Kasumi-1 (cell line): ENCODE measurements at places on chromosomes 5 and 9.

DNA sequence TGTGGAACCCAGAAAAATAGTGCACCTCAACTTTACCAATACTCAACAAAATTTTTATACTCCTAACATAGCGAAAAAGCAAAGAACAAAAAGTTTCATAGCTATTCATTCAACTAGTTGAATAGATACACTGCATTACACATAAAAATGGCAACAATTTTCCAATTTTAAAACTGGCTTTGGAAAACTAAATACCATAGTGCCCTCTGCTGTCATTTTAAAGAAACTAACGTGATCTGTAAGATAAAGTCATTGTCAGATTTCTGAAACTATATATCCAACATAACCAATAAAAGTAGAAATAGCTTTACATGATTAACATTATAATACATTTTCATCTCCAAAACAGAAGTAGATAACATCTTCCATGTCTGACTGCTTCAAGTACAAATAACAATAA, 31.6 kb downstream of the DTWD2 start:
- DNase-seq: peak; percentile 46

DNA sequence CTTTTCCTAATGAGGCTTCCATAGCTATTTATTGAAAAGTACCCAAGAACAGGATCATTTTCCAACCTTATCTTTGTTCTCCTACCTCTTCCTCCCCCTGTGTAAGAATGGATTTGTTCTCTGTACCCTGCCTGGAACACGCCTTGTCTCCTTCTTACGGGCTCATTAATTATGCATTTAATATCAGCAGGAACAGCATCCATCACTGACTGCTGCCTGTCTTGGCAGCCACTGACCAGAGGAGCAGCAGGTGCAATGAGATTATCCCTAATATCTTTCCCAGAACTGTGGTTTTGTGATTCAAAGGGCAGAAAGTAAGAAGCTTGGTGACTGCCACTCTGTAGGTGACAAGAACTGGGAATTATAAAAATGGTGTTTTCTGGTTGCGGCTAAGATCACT, 19.3 kb upstream of the INSYN2B start:
- DNase-seq: no peak

DNA sequence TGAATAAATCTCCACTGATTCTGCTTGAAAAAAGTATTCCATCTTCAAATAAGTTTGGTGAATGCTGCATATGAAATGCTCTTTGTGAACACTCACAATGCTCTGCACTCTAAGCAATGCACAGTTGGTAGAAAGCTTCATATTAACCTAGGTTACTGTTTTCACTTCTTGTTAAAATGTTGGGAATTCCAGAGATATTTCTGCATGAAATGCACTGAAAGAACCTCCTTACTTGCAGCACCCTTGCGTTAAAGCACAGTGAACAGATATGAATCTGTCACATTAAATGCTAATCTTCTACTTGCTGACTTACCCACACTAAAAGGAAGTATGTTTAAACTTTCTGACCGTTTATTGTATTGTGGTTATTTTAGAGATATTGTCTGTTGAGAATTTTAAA, 584.1 kb upstream of the NUDT12 start:
- DNase-seq: no peak

GRCh38 chr9:113355040-113355596, 5.8 kb downstream of the BSPRY start:
- DNase-seq: no peak

DNA sequence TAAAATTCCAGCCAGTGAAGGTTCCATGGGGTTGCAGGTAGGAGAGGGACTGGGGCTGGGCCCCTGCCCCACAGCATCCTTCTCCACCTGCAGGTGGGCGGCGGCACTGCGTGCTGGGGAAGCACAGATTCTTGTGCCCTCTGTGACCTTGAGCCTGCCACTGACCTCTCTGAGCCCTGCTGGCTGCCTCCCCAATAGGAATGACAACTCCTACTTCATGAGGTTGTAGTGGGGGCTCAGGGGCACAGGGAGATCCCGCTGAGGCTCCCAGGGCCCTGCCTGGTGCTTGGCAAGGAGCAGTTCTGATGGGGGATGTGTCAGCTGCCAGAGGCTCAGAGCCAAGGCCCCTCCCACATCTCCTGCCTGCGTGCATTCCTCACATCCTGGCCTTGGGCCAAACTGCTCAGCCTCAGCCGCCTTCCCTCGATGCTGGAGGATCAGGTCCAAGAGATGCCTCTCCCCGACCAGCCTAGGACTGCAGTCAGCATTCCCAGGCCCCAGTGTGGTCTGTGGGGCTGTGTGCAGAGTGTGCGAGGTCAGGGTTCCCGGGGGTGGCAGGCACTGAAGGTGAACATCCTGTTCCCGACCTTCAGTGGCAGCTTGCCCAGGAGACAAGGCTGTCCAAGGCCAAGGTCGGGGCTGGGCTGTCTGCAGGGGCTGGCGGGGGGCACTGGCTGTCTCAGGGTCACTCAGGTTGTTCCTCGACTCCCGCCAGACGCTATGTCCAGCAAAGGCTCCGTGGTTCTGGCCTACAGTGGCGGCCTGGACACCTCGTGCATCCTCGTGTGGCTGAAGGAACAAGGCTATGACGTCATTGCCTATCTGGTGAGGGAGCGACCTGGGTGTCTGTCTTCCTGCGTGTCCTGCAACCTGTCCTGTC, 7.0 kb downstream of the ASS1 start:
- peak; percentile 1 for DNase-seq

DNA sequence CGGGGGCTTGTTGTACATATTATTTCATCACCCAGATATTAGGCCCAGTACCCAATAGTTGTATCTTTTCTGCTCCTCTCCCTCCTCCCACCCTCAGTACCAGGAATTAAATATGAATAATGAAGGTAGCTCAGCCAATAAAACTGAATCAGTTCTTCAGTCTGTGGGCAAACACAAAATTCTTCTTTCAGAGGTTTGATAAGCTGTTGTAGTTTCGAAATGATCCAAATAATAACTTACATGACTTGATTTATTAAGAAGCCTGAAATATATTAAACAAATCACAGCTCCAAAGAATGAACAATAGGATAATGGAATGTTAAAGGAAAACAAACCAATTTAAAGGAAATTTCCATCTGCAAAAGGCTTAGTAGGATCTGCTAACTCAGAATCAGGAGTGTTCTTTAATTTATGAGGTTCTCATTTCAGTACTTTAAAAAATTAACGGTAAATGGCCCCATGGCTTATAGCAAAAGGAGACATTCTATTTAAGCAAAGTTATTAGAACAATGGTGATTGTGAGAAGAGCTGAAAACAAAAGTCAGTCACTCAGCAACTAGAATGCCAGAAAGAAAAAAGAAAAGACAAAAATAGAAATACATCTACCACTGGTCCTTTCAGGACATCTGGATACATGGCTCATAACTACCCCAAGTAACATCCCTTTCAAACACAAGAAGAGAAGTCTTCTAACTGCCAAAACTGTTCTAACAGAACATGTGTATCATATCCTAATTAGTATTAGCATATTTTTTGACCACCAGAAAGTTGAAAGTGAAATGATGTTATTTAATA, 62.4 kb downstream of the NR3C1 start:
- DNase-seq: no peak

- no peak for DNase-seq
These were observed 167.3 kb downstream of the MUSK start for GRCh38 chr9:110835859-110836271.

DNA sequence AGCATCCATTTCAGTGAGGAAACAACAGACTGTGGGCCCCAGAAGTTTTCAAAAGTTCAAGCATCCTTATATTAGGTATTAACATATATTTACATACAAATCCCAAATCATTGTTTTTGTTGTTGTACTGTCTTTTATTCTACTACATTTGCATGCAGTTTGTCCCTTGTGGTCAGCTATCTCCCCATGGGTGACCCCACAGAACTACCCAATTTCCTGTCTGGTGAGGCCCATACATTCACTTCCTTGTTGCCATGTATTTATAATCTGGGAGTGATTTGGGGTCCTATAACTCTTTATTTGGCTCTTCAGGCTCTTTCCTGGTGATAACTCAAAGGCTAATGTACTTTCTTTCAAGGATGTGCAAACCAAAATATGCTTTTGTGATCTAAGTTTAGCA, 3.3 kb upstream of the CD180 start:
- DNase-seq: no peak

- DNase-seq: no peak
These were observed 230.6 kb upstream of the CD180 start for GRCh38 chr5:67426961-67427849.

- DNase-seq: no peak
These were observed 74.0 kb downstream of the DIRAS2 start for GRCh38 chr9:90568667-90569066.

DNA sequence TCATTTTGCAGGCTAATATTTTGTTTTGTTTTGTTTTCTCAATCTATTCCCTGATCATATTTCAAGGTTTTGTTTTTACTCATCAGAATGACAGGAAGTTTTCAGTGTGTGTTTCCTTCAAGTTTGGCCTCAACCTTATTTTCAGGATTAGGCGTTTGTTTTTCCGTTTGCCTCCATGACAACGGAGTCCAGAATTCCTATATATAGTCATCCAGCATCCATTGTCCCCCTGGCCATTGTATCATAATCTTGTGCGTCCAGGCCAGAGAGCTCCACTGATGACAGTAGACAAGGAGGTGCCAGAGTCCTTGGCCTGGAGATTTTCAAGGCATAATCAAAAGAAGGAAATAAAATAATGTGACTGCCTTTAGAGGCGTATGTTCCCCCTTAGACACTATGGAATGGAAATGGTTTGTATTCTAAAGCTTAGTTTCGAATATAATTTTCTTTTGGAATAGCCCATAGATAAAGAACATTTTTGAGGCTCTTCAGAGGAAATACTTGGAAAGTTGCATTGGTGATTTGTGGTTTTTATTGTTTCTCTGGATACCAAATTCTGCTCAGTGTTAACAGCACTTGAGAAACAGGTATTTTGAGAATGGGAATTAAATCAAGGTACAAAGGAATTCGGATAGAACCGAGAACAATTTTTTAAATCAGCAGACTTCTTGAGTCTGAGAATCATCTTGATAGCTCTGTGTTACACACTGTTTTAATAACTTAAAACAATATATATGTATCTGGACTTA, 99.8 kb downstream of the ZNF462 start:
- DNase-seq: no peak
